Camera-type eye (tissue), 1 donor: ENCODE measurements at places on chromosomes 16 and 17. TPM values are rescaled to one million over a fixed set of nuclear protein-coding genes. Genes with fewer than 3 reads are reported as not detected.

The ETV4 gene
- total RNA-seq, result 1.1 TPM

The KRT13 gene
- total RNA-seq, result 200 TPM

The KLHL10 gene
- 0.16 TPM for total RNA-seq

The CLEC18B gene
- total RNA-seq, result 6.3 TPM

The PRSS33 gene
- total RNA-seq, result 2.9 TPM

The OR2C1 gene
- total RNA-seq, result 0.99 TPM

The RTN4RL1 gene
- 18.1 TPM for total RNA-seq

The CDH8 gene
- 16.4 TPM for total RNA-seq

The TNFRSF17 gene
- not detected for total RNA-seq

The CSH1 gene
- not detected for total RNA-seq
